ENCODE measurements at places on chromosomes 16 and 17. TPM values are rescaled to one million over a fixed set of nuclear protein-coding genes. Genes with fewer than 3 reads are reported as not detected.

DNA sequence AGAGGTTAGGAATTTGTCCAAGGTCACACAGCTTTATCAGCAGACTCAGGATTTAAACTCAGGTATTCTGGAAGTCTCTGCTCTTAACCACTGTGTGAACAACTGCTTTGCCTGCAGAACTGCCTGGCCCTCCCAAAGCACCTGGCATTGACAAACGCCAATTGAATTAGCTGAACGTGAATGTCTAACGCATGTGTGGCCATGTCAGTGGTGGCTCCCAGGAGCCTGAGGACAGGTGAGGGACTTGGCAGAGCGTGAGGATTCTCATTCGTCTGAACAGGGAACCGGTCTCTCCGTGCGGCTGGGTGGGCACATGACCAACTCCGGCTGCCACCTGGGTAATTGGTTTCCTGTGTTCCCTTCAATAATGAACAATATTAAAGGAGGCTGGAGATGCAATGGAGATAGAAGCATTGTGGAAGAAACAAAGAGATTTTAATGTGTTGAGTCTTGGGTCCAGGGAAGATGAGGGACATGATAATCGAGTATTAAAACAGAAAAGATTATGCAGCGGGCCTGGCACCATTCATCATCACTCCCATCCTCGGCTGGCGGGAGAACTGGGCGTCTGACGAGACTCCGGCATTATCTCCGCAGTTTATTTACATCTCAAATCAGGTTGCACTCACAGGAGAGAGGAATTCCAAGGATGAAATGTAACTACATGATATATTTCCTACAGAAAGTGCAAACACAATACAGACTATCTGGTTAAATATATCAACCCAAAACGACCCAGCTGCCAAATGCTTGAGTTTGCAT, 113.5 kb downstream of the NPIPB5 start:
- no peak for DNase-seq

- DNase-seq, result peak; percentile 66
Observed at GRCh38 chr16:70267516-70267915, 15.8 kb upstream of the EXOSC6 start.

GRCh38 chr16:26651884-26652283, 414.8 kb upstream of the C16orf82 start:
- DNase-seq, result no peak

- DNase-seq, result no peak
Observed at GRCh38 chr17:57723427-57724025, 21.6 kb downstream of the CCDC182 start.

DNA sequence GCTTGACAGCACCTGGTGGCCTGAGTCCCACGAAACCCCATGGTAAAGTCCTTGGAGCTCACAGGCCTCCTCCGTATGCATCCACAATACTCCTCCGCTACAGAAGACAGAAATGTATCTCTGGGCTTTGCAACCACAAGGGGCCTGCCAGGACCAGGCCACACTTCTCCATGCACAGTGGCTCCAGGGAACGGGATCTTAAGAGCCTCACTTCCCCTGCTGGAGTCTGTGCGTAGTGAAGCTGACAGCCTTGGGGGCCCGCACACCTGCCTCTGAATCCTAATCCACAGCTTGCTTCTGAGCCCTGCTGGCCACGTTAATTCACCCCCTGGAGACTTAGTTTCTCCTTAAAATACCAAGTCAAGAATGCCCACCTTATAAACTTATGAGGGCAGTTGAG, 125.7 kb downstream of the COPRS start:
- no peak for DNase-seq

Gene CAVIN1
- total RNA-seq, result 1,102 TPM

Gene SLC52A1
- not detected for total RNA-seq
